ENCODE measurements at places on chromosomes 1 and 21.

DNA sequence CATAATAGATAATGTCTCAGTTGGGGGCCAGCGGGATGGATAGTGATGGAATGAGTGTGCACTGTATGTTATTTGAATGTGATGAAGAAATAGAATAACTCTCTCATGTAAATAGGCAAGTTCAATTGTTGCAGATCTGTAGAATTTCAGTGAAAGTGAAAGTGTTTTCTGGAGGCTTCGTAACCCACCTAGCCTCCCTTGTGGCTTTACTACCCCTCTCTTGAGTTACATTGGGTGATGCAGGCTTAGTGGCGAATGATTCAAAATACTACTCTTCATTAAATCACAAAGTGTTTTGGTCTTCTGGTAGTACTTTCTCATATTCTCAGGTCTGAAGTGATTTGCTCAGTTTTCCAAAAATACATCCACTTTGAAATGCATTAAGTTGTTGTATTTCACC is 411.9 kb downstream of the ZP4 start:
- DNase-seq: no peak

GRCh38 chr1:164660412-164660772 is 101.4 kb downstream of the PBX1 start:
- no peak for DNase-seq

DNA sequence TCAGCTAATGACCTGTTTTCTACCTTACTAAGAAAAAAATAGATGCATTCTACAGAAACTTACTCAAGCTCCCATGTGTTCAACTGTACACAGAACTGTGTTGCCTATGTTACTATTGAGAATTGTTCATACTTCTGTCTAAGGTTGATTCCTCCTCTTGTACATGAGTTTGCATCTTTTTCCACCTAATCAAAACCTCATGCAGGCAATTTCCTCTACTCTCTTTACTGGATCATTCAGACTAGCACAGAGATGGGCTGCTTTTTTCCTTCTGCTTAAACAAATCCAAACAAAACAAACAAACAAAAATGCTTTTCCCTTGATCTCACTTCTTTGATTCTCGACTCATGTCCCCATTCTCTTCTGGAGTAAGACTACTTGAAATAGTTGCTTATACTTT is 58.8 kb upstream of the PTGFR start:
- no peak for DNase-seq

DNA sequence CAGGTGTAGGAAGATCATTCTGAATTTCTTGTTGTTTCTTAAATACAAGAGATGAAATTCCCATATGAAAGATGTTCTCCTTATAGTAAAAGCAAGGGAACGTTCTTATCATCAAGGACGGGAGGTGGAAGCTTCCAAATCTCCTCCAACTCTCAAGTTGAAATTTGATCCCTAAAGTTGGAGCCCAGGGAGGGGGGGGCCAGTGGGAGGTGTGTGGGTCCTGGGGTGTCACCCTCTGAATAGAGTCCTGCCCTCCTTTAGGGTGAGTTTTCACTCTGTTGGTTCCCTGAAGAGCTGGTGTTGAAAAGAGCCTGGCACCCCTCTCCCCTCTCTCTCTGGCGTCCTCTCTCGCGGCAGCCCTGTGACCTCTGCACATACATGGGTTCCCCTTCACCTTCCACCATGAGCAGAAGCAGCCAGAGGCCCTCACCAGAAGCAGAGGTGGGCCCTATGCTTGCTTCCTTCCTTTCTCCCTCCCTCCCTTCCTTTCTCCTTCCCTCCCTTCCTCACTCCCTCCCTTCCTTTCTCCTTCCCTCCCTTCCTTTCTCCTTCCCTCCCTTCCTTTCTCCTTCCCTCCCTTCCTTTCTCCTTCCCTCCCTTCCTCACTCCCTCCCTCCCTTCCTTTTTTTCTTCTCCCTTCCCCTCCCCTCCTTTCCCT is 10.0 kb upstream of the TRIM17 start:
- DNase-seq: no peak
